ENCODE measurements at places on chromosomes 1 and 21.

- no peak for DNase-seq
These were observed 1.9 kb downstream of the SH3BGR start for GRCh38 chr21:39453571-39454179.

DNA sequence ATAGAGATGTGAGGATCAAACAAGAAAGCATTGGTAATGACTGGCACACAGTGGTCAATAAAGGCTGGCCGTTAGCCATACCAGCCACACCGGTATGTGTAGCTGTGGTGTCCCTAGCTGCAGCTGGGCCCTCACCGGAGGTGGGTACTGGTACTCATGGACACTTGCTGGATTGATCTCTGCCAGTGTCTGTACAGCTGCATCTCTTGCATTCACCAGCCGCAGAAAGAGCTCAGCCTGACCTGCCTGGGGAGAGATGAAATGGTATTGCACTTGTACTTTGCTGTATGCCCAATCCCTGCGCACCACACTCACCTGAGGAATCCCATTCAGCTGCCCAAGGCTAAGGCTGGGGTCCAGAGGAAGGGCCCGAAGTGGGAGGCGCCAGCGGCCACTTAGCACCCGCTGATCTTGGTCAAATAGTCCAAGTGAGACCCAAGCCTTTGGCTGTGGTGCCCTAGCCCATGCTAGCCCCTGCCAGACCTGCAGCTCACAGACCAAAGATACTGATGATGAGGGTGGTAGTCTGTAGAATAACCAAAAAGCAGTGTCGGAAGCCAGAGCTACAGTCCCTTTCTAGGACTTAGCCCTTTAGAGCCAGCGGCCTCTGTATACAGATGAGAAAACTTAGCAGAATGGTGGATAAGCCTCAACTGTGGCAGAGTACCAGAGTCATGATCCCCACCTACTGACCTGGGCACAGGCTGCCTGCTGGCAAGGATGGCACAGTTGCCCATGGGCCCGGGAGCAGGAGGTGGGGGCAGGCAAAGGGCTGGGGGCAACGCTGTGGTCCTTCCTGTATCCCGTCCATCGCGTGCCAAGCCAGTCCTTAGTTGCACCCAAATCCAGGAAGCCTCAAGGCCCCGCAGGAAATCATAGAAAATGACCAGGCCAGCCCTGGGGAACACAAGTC is 3.0 kb downstream of the CCDC17 start:
- DNase-seq = no peak

DNA sequence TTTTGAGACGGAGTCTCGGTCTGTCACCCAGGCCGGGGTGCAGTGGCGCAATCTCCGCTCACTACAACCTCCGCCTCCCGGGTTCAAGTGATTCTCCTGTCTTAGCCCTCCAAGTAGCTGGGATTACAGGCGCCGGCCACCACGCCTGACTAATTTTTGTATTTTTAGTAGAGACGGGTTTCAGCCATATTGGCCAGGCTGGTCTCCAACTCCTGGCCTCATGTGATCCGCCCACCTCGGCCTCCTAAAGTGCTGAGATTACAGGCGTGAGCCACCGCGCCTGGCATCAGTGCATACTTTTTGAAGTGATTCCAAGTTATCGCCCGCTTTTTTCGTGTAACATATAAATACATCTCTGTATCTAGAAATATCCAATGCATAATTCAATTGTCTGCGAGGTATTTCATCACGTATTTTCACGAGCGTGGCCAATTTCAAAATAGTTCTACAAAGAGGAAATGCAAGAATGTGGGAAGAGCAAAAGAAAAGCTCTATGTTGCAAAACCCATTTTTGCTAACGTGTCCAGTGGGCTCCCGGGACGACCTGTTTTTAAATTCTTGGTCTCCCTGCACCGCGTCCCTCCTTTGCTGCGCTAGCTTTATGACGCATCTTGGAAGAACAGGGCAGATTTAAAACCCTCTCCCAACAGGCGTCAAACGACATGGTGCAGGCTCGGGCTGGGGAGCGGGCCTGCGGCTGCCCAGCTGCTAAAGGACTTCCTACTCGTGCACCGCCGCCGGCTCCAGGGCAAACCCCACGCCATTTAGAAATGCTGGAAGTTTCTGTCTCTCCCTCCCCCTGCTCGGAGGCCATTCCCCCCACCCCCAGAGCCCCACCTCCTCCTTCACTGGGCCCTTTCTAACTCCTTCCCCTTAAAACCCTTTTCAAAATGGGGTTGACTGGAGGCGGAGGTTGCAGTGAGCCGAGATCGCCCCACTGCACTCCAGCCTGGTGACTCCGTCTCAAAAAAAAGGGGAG is 923 bp upstream of the IFNGR2 start:
- peak; percentile 37 for DNase-seq

DNA sequence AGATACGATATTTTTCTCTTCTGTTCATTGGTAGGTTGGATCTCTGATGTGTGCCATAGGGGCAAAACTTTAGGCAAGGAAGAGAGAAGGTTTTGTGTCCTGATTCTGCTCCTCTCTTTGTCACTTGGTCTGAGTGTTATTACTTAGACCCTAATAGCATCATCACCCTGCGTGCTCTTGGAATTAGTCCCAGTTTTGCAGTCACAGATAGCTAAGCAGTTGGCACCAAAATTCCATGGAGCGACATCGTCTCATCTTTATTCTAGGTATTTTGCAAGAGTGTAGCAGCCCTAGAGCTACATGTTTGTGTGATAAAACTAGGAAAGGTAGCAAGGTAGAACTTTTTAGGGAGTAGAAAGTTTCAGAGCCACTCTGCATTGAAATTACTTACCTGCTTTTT is 23.8 kb downstream of the PIP5K1A start:
- no peak for DNase-seq

DNA sequence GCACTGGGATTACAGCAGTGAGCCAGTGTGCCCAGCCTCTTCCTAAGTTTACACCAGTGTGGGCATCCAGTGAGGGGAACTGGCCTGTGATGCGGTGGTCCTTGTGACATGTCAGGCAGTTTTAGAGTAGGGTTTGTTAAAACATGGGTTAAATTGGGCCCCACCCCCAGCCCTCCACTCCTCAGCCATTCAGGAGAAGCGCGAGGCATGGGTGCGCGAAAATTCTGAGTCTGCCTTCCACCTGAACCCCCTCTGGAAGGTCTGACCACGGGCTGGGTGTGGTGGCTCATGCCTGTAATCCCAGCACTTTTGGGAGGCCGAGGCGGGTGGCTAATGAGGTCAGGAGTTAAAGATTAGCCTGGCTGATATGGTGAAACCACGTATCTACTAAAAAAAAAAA is 51.7 kb downstream of the SKI start:
- no peak for DNase-seq
